ENCODE measurements at places on chromosomes 3 and 15.
A peak's percentile ranks its signal among the peaks of the same experiment; 100 is the strongest.

DNA sequence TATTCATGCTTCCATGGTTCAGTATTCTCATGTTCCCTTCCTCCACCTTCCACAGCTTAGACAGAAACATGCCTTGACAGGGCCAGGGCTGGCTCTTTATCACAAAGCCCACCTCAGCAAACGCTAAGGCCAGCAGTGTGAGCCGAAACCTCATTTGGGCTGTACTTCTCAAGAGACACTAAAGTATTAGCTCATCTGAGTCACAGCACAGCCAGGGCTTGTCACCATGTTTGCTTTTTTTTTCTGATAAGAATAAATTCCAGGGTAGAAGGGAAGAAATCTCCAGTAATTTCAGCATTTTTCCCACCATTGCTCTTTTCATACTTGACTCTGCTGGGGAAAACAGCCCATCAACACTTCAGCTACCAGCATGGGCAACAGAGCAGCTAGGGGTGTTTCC lies 95.4 kb downstream of the MYLK start:
- no peak for DNase-seq

DNA sequence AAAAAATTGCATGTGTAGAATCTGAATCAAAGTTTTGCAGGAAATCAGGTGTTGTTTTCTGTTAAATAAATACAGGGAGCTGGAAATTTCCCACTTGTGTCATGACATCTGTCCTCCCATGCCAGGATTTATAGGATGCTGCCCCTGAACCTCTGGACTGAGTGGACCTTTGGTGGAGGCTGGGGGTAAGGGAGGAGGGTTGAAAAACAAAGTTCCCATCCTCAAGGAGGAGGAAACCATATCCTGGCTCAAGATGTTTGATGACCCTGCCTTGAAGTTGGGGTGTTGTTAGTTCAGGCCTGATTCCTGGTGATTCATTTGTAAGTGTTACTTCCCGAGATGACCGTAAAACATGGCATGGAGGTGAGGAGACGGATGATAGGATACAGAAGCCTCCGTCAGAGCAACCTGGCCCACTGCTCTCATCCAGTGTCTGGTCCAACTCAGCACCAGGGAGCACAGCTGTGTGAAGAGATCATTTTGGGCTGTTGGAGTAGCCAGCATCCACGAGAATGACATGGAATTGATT lies 223.6 kb downstream of the CACNA2D3 start:
- DNase-seq: no peak

- no peak for DNase-seq
Observed at GRCh38 chr15:92662762-92663161, 7.2 kb upstream of the FAM174B start.

DNA sequence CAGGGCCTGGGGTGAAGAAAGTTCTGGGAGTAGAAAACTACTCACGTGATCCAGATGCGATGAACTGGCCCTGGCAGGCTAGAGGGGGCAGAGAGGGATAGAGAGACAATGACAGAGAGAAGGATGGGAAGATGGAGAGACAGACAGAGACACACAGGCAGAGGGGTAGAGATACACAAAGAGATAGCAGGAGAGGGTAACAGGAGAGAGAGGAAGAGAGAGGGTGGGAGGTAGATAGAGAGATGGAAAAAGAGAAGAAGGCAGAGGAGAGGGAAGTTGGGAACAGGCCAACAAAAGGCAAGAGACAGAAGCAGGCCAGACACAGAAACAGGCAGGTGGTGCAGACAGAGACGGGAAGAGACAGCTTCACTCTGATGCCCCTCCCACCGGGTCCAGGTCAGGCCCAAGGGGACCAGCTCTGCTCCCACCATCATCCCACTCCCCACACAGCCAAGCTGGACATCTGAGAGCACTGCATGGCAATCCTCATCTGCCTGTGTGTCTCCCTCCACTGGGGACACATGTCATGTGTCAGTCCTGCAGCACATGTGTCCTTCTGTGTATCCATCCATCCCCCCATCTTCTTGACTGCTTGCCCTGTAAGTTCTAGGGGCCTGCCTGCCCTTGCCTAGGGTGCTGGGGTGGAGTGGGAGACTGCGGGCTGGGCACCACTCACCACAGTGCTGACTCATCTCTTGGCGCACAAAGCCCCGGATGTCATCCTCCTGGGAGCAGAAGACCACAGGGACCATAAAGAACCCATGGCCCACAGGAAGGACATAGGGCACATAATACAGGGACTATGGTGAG lies 2.2 kb upstream of the UCN2 start:
- no peak for DNase-seq

DNA sequence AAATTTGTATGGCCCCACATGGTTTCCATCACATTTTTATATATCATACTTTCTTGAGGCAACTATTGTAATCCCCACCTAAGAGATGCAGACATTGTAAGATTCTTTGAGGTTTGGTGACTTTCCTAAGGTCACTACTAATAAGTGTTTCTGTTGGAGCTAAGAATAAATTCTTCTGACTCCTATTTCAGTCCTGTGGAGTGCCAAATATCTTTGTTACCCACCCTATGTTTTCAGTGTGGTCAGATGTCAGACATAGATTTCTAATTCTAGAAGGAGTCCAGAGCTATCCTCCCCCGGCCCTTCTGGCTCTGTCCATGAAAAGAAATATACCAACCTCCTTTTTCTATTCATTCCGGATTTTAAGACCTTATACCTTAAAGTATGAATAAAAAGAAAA lies 46.2 kb upstream of the FILIP1L start:
- DNase-seq: no peak

DNA sequence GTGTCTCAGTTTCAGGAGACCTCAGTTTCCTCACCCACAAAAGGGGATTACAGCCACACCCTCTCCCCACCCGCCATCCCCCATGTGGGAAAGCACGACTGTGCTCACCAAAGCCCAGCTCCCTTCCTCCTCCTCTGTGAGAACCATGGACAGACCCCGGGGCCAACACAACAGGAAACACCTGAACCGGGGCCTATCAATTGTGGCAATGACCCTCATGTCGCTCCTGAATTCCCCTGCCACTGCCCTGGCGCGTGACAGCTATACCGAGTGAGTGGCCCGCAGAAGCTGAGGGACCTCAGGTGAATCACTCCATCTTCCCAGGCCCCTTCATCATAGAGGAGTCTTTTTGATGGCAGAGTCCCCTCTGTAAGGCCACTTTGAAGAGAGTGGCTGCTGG lies 28.6 kb downstream of the PLEKHO2 start:
- DNase-seq: no peak

DNA sequence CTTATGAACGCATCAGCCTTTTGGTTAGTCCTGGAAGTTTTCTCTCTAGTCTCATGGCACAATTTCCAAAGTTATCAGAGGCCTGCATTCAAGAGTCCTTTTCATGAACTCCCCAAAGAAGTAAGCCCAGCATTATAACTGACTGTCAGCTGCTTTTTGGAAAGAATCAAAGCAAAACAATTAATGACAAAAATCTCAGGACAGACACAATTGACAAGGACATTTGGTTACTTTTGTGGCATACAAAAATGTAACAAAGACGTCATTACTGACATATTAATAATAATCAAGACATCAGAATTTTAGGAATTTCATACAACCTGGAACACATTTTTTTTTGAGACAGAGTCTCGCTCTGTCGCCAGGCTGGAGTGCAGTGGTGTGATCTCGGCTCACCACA lies 21.2 kb downstream of the KATNBL1 start:
- no peak for DNase-seq

GRCh38 chr15:79922512-79923078 lies 25.8 kb upstream of the MTHFS start:
- DNase-seq: no peak

- DNase-seq: no peak
Observed at GRCh38 chr3:99708207-99708745, 69.9 kb downstream of the COL8A1 start.

- no peak for DNase-seq
Observed at GRCh38 chr3:33936921-33937525, 138.6 kb downstream of the PDCD6IP start.

GRCh38 chr3:56815589-56815988 lies 13.8 kb upstream of the ARHGEF3 start:
- no peak for DNase-seq

- no peak for DNase-seq
Observed at GRCh38 chr15:66651198-66651597, 50.8 kb upstream of the SMAD6 start.

GRCh38 chr15:91849749-91850161 lies 3.8 kb upstream of the SLCO3A1 start:
- no peak for DNase-seq

DNA sequence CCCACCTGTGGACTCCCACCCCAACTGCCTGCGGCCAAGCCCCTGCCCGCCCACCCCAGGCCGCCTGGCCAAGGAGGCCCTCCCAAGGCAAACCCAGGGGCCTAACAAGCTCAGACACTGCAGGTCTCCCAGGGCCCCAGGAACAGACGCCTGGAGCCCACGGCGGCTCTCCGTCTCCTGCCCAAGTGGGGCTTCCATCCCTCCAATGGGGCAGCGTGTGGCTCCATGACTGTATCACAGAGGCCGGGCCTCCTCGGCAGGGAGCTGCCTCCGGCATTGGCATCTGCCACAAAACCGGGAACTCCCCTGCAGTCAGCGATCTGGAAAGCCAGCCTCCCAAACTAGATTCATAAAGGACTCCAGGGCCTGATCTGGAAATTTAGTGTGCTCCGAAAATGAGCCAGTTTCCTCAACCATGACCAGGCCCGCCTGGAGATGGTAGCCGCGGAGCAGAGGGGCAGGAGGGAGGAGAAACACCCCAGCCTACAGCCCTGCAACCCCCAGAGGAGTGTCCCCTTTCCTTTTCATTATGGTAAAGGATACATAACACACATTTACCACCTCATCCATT lies 148.3 kb upstream of the IQSEC1 start:
- DNase-seq: no peak

DNA sequence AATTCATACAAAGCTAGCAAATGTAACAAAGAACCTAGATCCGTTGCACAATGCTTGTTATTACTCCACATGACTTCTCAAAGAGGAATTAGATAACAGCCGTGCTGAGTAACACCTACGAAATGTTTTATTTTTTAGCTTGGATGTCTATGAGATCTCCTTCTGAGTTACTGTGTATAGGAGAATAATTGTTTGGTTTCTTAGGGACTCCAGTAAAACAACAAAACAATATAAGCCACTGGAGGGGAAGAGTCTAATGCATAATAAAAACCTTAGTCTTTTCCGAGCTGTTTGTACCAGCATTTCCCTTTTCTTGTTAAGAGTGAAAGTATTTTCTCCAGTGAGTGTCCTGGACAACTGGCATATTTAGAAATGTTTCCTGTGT lies 15.6 kb downstream of the SNAP23 start:
- DNase-seq: no peak

GRCh38 chr3:184491011-184491576 lies 70.5 kb upstream of the EPHB3 start:
- DNase-seq: no peak

DNA sequence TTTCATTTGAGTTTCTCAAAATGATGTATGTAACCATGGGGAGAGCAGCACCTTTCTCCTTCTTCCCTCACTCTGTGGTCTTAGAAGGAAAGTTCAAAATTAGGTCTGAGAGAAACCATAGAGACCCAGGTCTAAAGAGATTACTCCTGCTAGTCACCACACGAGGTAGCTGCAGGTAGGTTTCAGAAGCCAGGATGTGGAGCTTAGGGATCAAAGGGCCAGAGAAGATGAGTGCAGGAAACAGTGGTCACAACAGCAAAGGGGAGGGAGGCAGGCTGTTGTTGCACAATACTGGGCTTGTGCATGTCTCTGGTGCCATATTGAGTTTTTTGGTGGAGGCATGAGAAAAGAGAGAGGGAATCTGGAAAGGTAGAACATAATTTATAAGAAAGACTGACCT lies 583.6 kb downstream of the AGBL1 start:
- no peak for DNase-seq

- DNase-seq: peak; percentile 77
Observed at GRCh38 chr3:20039765-20040547, at the start of gene KAT2B. TSS of gene KAT2B (plus strand) at chr3:20040446. CDS start at chr3:20040478, 32 bp downstream.

DNA sequence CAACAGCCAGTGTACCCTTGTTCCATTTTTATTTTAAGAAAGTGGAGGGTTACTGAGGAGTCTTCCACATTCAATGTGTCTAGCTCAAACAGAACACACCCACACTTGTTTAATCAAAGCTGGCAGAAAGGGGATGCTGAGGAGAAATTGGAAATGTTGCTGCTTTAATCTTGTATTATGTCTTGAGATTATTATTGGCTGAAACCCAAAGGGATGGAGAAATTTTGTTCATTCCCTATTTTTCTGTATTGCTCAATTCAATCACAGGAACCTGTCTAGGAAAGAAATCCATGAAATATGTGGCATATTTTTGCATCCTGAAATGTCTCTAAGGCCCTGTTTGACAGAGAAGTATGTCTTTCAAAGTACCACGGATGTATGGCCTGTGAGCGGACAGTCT lies 238.0 kb downstream of the MYRIP start:
- DNase-seq: no peak

GRCh38 chr15:91909574-91909973 lies 56.1 kb downstream of the SLCO3A1 start:
- DNase-seq: no peak

- no peak for DNase-seq
Observed at GRCh38 chr3:72411126-72411525, 437.1 kb downstream of the SHQ1 start.

DNA sequence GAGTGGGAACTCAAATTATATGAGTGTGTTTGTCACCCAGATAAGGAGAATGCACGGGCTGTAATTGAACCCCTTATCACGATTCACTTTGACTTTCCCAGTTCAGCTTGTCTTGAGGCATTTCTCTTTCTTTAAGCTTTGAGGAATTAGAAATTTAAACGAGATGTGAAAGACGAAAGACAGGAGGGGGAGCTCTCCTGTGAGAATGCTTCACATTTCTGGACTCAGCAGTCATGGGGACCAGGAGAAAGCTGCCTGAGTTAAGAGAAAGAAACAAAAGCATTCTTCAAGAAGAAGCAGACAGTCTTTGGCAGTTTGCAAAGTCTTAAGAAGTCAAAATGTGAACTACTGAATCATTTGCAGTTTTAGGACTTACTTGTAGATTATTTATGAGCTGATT lies 205.6 kb downstream of the NECTIN3 start:
- no peak for DNase-seq

DNA sequence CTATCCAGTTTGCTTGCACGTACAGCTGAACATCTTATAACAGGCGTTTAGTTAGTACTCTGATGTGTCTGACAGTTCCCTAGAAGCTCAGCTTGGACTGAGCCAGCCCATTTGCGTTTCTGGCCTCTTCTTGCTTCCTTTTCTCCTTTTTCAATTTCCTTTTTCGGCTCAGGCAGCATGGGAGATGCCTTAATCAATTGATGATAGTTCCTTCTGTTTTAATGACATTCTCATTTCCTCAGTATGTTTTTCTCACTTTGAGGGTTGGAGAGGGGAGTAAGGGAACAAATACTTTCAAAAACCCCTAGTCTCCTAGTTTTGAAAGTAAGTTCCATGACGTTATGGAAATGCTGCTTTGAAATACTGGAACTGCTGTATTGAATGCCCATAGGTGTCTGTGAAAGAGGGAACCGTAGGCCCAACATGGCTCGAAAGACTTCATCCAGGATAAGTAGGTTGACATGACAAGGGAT lies 18.9 kb downstream of the IL1RAP start:
- DNase-seq: no peak

DNA sequence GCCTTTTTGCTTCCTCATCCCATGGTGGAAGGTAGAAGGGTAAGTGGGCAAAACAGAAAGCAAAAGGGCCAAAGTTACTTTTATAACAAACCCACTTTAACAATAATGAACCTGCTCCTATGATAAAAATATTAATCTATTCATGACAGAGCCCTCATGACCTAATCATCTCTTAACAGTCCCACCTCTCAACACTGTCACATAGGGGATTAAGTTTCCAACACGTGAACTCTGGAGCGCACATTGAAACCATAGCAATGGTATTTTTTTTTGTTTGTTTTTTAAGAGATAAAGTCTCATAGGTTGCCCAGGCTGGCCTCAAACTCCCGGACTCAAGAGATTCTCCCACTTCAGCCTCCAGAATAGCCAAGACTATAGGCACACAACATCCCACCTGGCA lies 30.7 kb downstream of the KATNBL1 start:
- DNase-seq: no peak

All from effector CD8-positive, alpha-beta T cell (primary cell).